ENCODE measurements at places on chromosomes 3 and 15. TPM values are rescaled to one million over a fixed set of nuclear protein-coding genes. Genes with fewer than 3 reads are reported as not detected.

Gene ACKR2
- 0.20 TPM for total RNA-seq

- peaks cover 26% of the 10 kb centered on the region for H3K4me1 ChIP-seq
- H3K4me3 ChIP-seq, result no peak overlapping the region
- no peak overlapping the region for H3K27ac ChIP-seq
- H3K36me3 ChIP-seq, result peaks cover 22% of the 10 kb centered on the region
- no peaks in the 10 kb centered on the region for H3K27me3 ChIP-seq
- no peak for DNase-seq
Measured at GRCh38 chr15:38479266-38479665, 25.3 kb downstream of the FAM98B start.

GRCh38 chr3:183576487-183577107, 21.1 kb upstream of the KLHL6 start:
- H3K36me3 ChIP-seq, result no peaks in the 10 kb centered on the region
- no peaks in the 10 kb centered on the region for H3K4me1 ChIP-seq
- no peak overlapping the region for H3K27ac ChIP-seq
- H3K27me3 ChIP-seq, result no peaks in the 10 kb centered on the region
- no peak for DNase-seq
- no peak overlapping the region for H3K4me3 ChIP-seq

Gene CNTN4
- not detected for total RNA-seq

GRCh38 chr3:42123824-42124658, 32.9 kb downstream of the TRAK1 start:
- no peaks in the 10 kb centered on the region for H3K27me3 ChIP-seq
- DNase-seq, result no peak
- H3K4me1 ChIP-seq, result no peaks in the 10 kb centered on the region
- no peak overlapping the region for H3K27ac ChIP-seq

DNA sequence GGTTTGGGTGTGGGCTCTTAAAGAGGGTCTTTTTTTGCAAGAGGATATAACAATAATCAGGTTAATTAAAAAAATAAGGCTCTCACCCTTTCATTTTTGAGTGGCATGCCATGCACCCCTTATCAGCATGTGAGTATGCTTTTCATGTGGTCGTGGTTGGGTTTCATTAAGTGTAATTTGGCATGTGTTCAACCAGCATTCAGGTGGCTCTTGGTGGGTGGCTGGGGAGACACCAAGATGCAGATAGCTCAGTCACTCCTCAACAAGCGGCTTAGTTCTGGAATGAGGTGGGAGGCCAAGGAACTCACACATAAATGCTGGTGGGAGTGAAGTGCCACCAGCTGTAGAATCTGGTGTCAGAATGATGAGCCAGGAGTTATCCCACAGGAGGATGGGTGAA, 66.8 kb downstream of the FLNB start:
- H3K4me1 ChIP-seq, result peaks cover 23% of the 10 kb centered on the region
- no peak for DNase-seq
- H3K27me3 ChIP-seq, result no peaks in the 10 kb centered on the region
- no peaks in the 10 kb centered on the region for H3K36me3 ChIP-seq
- H3K27ac ChIP-seq, result no peak overlapping the region
